ENCODE measurements at places on chromosomes 2 and 18.
A peak's percentile ranks its signal among the peaks of the same experiment; 100 is the strongest.

GRCh38 chr2:40265602-40266001 lies 186.3 kb downstream of the SLC8A1 start:
- DNase-seq, result no peak

- no peak for DNase-seq
Observed at GRCh38 chr2:203584784-203585183, 49.7 kb upstream of the RAPH1 start.

- DNase-seq, result no peak
Observed at GRCh38 chr2:176114930-176115625, 1.5 kb upstream of the HOXD10 start.

DNA sequence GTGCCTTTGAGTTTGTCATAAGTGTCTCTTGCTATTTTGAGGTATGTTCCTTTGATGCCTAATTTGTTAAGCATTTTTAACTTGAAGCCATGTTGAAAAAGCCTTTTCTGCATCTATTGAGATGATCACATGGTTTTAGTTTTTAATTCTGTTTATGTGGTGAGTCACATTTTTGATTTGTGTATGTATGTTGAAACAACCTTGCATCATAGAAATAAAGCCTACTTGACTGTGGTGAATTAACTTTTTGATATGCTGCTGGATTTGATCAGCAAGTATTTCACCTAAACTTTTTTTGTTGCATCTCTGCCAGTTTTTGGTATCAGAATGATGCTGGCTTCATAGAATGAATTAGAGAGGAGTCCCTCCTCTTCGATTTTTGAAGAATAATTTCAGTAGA lies 469.7 kb downstream of the CDH2 start:
- no peak for DNase-seq

DNA sequence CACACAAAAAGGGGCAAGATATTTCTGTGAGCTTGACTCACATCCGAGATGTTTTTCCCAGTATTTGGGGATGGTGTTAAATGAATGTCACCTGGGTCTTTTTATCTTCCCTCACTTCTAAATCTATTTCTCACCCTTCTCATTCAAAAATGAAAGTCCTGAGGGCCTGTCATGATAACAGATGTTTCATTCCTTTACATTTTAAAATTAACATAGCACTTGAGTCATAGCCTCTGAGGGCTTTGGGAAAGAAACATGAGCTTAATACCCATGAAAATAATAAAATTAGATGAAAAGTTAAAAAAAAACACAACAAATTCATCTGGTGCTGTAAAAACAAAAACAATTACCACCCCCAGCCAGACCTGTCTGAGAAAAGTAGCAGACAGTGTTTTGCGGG lies 226.7 kb downstream of the HNMT start:
- no peak for DNase-seq

DNA sequence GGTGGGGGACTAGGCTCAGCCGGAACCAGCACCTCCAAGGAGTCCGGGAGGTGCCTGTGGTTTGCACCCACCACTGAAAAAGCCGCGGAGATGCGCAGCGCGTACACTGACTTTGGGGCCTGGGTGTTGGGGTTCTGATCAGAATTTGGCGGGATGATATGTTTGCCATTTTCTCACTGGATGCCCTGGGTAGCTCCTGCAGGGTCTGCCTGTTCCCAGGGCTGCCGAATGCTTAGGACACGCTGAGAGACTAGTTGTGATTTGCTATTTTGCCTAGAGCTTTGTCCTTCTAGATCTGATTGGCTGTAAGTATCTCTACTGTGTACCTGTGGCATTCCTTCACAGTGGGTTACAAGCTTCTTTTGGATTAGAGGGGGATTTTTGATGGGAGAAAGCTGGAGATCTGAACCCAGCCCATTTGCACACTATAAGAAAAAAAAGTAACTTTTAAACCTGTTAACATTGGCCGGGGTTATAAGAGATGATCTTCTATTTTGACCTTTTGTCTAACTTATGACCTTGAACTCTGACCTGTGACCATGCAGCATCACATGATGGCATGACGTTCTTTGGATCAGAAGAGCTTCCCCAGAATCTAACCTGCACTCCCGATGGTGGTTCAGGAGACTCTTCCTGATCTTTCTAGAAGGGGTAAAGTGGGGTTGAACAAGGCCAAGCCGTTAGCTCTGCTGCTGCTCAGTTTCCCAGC lies 1.6 kb downstream of the KCNE4 start:
- DNase-seq, result no peak

DNA sequence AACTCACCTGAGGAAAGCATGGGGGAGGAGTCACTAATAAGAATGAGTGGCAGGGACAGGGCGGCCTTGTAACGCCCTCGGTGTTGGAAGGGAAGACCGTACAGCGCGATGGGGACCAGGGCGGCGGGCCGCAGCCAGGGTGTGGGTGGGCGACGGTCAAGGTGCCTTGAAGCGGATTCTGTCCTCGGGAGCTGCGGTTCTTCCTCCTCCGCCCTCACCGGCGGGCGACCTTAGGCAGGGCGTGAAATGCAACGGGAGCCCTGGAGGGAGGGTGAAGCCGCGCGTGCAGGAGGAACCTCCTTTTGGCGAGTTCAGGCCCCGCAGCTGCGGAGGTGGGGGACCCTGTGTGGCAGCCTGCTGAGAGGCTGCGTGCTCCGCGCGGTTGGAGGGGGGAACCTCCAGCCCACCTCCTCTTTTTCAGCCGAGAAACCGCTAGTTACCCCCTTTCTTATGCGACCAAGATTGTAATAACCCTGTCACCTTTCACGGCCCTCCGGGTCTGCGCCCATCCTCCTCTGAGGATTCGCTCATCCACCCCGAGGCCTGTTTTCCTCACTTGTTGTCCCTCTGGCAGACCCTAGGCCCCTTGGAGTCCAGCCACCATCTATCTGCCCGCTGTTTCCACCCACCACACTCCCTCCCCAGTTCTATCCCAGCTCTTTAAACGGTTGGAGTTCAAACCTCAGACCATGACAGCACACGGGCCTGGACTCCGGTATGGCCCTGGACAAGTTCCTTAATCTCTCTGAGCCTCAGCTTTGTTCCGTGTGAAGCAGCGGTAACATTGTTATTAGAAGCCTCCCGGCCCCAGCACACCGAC lies 823 bp upstream of the RNU2-63P start:
- DNase-seq, result peak; percentile 84

- DNase-seq, result peak; percentile 7
Observed at GRCh38 chr18:52339891-52340371, at the start of gene DCC. DCC (plus strand) TSS chr18:52340197; CDS start chr18:52340788, 591 bp downstream.

DNA sequence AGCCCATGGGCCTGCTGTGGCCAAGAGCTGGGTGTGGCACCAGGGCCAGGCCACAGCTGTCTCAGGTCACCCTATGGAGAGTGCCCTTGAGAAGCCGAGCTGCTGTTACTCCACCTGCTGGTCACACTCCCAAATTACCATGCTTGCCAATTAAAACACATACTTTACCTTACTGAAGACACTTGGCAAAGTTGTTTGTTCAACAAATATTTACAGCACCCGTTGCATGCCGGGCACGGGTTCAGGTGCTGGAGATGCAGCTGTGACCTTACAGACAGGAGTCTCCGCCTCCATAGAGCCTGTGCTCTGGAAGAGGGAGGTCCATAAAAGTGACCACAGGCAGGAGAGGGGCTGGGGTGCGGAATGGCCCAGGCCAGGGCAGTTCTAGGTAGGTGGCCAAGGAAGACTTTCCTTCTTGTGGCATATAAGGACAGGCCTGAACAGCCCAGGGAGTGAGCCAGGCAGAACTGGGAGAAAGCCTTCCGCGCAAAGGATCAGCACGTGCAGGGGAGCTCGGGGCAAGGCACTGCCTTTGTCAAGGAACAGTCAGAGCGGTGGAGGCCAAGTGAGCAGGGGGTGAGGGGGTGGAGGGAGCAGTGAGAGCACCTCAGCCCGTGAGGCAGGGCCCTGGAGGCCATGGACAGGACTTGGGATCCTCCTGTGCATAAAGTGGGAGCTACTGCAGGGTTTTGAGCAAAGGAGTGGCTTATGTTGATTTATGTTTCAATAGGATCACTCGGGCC lies 23.6 kb upstream of the RBM44 start:
- peak; percentile 57 for DNase-seq

GRCh38 chr2:11876889-11877288 lies 130.5 kb downstream of the LPIN1 start:
- no peak for DNase-seq

GRCh38 chr2:10132996-10133647 lies 10.6 kb downstream of the RRM2 start:
- DNase-seq, result no peak

GRCh38 chr2:54090521-54091117 lies 24.8 kb upstream of the ACYP2 start:
- no peak for DNase-seq

DNA sequence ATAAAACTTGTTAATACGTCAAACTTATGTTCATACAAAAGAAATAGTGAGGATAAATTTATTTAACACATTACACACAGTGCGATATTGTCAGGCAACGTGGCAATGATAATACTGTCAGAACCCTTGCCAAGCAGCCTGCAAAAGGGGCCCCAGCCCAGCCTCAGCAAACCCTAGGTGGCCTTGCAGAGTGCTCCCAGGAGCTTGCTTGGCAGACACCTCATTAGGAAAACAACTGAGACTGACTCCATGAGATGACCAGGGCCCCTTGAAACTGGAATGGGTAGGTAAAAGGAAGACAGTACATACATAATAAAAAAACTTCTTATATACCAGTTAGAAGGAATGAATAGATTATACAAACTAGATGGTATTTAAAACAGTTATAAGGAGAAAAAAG lies 136.6 kb upstream of the EPC2 start:
- no peak for DNase-seq

DNA sequence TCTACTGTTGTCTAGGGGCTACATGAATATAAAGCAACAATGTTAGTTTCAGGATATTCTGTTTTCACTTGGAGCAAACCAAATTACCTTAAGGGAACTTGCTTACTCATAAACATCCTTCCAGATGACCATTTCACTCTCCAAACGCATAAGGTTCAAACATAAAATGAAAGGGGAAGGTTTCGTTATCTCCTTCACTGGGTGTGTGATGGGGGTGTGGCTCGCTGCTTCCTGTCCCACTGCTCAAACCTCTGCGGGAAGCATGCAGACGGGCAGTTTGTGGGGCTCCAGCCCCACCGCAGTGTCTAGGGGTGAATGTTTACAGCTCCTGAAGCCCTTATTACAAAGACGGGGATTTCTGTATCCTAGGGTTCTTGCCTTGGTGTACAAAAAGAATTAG lies 1310.9 kb upstream of the TMEFF2 start:
- no peak for DNase-seq

DNA sequence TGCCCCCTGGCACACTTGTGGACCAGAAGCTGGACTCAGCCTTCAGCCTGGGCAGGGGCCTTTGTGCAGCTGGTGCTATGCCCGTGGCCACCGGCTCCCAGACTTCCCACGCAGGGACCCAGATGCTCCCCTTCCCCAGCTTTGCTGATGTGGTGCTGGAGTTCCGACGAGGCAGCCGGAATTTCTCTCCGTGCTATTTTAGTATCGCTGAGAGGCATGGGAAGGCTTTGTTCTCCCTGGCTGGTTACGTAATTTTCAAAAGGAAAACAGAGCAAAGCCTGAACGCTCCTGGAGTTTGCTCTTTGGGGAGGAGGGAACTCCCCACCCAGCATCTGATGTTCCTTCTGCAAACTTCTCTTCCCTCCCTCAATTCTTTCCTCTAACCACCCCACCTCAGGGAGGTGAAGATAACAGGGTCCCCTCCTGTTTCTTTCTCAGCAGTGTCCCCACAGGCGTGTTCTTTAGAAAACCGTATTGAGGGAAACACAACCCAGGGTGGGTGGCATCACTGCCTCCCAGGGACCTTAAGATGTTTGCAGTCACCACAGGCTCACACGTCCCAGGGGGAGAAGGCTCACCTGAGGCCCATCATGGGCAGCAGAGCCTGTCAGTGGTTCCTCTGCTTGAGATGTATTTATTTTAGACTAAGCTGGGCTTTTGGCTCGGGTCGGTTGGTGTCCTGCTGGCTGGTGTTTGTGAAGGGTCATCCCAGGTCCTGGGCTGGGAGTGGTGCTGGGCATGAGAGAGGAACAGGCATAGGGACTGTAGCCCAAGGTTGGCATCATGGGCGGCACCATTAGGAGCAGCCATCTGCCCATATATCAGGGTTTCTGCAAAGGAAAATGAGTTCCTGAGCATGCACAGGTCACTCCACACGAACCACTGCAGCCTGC lies 95.0 kb downstream of the MAPK4 start:
- no peak for DNase-seq

- DNase-seq, result no peak
Observed at GRCh38 chr2:241929551-241930490, 60.3 kb downstream of the RTP5 start.

DNA sequence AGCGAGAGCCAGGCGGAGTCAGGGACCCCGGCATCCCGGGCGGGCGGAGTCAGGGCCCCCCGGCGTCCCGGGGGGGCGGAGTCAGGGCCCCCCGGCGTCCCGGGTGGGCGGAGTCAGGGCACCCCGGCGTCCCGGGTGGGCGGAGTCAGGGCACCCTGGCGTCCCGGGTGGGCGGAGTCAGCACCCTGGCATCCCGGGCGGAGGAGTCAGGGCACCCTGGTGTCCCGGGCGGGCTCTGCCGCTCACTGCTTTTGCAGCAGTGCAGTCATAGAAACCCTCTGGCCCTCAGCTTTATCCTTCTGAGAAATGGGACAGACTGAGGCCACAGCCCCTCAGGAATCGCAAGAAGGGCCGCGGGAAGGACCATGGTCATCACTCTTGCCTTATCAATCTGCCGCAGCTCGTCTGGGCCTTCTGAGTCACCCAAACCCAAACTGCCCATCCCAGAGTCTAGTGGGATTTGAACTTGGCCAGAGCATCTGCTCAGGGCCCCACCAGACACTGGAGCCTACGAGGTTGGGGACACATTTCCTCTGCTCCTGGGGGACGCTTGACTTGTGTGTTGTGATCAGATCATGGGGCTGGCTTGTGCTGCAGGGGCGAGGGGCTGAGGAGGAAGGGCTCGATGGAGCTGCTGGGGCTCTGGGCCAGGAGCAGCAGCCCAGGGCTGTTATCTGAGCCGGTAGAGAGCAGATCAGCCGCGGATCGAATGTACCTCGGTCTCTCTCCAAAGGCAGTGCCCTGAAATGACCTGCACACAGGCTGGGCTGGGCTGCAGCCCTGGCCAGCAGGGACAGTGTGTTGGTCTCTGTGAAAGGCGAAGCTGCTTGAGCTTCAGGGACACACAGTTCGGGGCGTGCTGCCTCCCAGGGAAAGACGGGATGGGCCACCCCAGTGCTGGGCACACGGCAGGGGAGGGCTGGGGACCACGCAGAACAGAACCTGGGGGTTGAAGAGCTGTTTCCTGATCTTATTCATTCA lies 290.1 kb upstream of the HDAC4 start:
- DNase-seq, result no peak

- DNase-seq, result no peak
Observed at GRCh38 chr18:47501946-47502345, 250.5 kb upstream of the SKOR2 start.

- peak; percentile 39 for DNase-seq
Observed at GRCh38 chr2:240569998-240570530, 1.8 kb downstream of the RNPEPL1 start.

- DNase-seq, result no peak
Observed at GRCh38 chr2:152549423-152549822, 167.8 kb downstream of the PRPF40A start.

- DNase-seq, result no peak
Observed at GRCh38 chr2:60855989-60856669, 25.2 kb upstream of the REL start.

- DNase-seq, result peak; percentile 26
Observed at GRCh38 chr2:174775571-174775980, 11.3 kb upstream of the CHRNA1 start.

- no peak for DNase-seq
Observed at GRCh38 chr2:28093768-28094167, 203.2 kb downstream of the BABAM2 start.
